ENCODE measurements at places on chromosomes 7 and 10. TPM values are rescaled to one million over a fixed set of nuclear protein-coding genes. Genes with fewer than 3 reads are reported as not detected.
A peak's percentile ranks its signal among the peaks of the same experiment; 100 is the strongest.

DNA sequence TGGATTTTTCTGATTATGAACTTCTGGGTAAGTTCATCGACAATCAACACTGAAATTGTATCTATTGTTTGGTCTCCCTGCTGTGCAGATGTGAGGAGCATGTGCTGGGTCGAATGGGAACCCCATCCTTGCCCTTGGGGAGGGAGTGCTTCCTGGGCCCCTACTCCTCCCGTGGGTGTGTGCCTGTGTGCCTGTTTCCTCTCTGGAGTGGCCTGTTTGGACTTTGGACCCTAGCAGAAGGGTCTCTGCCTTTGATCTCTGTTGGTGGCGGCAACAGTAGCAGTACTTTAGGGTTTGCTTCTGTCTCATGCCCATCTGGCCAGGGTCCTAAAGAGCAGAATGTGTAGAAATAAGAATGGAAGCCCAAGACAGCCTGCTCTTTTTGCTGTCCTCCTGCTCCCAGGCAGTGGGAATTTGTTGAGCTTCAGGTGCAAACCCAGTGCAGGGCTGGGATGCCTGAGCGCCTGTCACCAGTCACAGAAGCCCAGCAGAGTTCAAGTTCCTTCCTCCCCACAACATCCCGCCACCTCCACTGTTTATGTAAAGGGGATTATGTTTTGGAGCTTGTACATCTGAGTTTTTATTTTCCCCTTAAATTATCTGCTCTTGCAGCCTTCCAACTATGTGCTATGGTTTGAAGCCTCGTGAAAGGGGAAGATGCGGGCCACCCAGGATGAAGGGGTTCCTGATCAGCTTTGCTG, 1.5 kb upstream of the TACR2 start:
- no peaks in the 10 kb centered on the region for H3K27me3 ChIP-seq
- no peaks in the 10 kb centered on the region for H3K36me3 ChIP-seq
- peak overlapping the region; percentile 15 for H3K27ac ChIP-seq

DNA sequence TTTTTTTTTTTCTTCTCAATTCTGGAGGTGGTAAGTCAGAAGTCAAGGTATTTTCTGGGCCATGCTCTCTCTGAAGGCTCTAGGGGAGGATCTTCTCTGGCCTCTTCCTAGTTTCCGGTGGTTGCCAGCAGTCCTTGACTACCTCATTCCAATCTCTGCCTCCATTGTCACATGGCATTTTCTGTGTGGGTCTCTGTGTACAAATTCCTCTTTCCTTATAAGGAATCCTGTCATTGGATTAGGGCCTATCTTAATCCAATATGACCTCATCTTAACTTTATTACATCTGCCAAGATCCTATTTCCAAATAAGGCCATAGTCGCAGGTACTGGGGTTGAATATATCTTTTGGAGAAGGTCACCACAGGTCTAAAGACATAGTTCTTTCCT, 129.3 kb upstream of the PRR15 start:
- H3K27me3 ChIP-seq = no peaks in the 10 kb centered on the region
- no peak overlapping the region for H3K4me3 ChIP-seq

DNA sequence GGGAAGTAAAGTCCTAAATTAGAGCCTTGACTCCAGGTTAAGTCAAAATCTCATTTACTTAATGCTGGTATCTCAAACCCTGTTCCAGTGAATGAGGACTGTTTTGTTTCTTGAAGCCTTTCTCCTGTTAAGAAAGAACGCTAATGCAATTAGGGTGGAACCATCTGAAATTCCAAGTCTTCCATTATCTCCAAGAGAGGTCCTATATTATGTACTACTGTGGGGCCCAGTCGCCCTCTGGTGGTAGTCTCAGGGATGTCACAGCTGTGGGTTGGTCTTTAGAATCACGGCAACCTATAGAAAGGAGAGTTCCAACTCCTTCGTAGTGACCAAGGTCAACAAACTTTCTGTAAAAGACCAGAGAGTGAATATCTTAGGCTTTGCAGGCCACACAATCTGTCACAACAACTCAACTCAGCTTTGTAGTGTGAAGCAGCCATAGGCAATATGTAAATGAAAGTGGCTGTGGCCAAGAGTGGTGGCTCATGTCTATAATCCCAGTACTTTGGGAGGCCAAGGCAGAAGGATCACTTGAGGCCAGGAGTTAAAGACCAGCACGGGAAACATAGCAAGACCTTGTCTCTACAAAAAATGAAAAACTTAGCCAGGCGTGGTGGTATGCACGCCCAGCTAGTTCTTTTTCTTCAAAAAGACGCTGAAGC, 9.3 kb downstream of the RPP38 start:
- no peak overlapping the region for H3K4me3 ChIP-seq
- DNase-seq = peak; percentile 2
- no peaks in the 10 kb centered on the region for H3K27me3 ChIP-seq

GRCh38 chr7:15399441-15399840, 162.4 kb downstream of the AGMO start:
- H3K27ac ChIP-seq = no peak overlapping the region
- no peak for DNase-seq
- no peaks in the 10 kb centered on the region for H3K27me3 ChIP-seq
- H3K4me3 ChIP-seq = no peak overlapping the region
- H3K4me1 ChIP-seq = no peaks in the 10 kb centered on the region

- no peak for DNase-seq
- H3K4me3 ChIP-seq = no peak overlapping the region
- no peaks in the 10 kb centered on the region for H3K4me1 ChIP-seq
- no peak overlapping the region for H3K27ac ChIP-seq
- H3K36me3 ChIP-seq = no peaks in the 10 kb centered on the region
Observed at GRCh38 chr7:94048755-94049154, 44.6 kb upstream of the BET1 start.

- H3K27ac ChIP-seq = no peak overlapping the region
- H3K36me3 ChIP-seq = no peaks in the 10 kb centered on the region
- peaks cover 4% of the 10 kb centered on the region for H3K4me1 ChIP-seq
- no peak for DNase-seq
- H3K27me3 ChIP-seq = no peaks in the 10 kb centered on the region
Observed at GRCh38 chr10:104197364-104197763, 34.8 kb downstream of the CFAP43 start.

DNA sequence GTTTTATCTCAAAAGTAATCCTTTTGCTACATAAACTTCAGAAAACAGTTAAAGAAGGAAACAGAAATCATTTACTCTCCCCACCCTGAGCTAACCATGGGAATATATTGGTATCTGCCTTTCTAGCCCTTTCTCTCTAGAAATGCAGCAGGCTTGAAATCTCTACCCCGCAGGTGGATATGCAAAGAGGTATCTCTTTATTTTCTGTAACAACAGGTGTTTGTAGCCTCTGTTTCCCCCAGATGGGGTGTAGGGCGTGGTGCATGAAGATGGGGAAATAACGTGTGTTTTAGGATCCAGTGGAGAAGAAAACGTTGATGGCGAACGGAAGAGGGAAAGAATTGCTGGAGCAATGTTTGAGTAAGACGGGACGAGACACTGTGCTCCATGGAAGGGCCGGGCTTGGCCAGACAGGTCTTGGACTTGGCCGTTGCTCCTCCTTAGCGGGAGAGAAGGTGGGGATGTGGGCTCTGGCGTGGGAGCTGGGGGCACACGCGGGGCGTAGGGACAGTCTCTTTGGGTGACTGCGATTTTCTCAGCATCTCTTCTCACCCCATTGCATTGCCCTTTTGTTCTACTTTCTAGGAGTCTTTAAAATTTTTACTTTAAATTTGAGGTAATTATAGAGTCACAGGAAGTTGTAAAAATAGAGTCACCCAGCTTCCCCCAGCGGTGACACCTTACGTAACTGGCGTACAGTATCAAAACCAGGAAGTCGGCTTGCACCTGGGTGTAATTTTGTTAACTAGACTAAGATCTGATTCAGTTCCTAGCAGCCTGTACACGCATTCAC, 82.9 kb downstream of the ELFN1 start:
- H3K27me3 ChIP-seq = no peaks in the 10 kb centered on the region
- H3K36me3 ChIP-seq = no peaks in the 10 kb centered on the region
- no peak for DNase-seq
- no peak overlapping the region for H3K27ac ChIP-seq
- H3K4me3 ChIP-seq = no peak overlapping the region
- no peaks in the 10 kb centered on the region for H3K4me1 ChIP-seq

- H3K27ac ChIP-seq = no peak overlapping the region
- H3K36me3 ChIP-seq = no peaks in the 10 kb centered on the region
- no peaks in the 10 kb centered on the region for H3K27me3 ChIP-seq
- H3K4me1 ChIP-seq = no peaks in the 10 kb centered on the region
- H3K4me3 ChIP-seq = no peak overlapping the region
Observed at GRCh38 chr10:1684991-1685390, 52.3 kb downstream of the ADARB2 start.

GRCh38 chr7:132135746-132136385, 440.4 kb downstream of the PLXNA4 start:
- peaks cover 91% of the 10 kb centered on the region for H3K27me3 ChIP-seq
- no peaks in the 10 kb centered on the region for H3K36me3 ChIP-seq
- no peak for DNase-seq
- H3K4me1 ChIP-seq = no peaks in the 10 kb centered on the region
- no peak overlapping the region for H3K4me3 ChIP-seq
- no peak overlapping the region for H3K27ac ChIP-seq

DNA sequence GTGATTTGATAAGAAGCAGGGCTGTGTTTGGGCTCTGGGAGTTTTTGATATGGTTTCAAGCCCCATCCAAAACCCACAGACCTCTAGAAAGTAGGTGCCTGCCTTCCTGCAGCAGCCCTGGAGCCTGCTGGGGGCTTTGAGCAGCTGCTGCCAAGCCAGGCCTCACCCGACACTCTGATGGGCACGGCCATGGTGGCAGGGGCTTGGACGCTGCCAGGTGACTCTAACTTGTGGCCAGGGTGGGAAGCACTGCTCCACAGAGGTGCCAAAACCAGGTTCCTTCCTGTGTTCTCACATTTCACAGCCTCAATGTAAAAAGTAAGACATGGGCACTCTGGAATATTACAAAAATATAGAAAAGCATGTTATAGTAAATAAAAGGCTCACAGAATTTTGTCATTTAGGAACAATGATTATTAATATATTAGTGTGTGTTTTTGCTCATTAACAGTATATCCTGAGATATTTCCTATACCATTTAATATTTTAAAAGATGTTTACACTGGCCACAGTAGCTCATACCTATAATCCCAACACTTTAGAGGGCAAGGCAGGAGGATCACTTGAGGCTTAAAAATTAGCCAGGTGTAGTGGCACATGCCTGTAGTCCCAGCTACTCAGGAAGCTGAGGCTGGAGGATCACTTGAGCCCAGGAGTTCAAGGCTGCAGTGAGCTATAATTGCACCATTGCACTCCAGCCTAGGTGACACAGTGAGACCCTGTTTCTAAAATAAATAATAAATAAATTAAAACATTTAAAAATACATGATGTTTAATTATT, 95.1 kb downstream of the EGFR start:
- no peak overlapping the region for H3K27ac ChIP-seq
- DNase-seq = no peak
- no peaks in the 10 kb centered on the region for H3K27me3 ChIP-seq

- H3K27ac ChIP-seq = peak overlapping the region; percentile 67
- H3K4me3 ChIP-seq = no peak overlapping the region
- no peak for DNase-seq
- no peaks in the 10 kb centered on the region for H3K27me3 ChIP-seq
Observed at GRCh38 chr10:49053053-49053997, 62.0 kb downstream of the VSTM4 start.

GRCh38 chr10:98846787-98847186, 388.9 kb downstream of the HPSE2 start:
- H3K27ac ChIP-seq = no peak overlapping the region
- no peaks in the 10 kb centered on the region for H3K27me3 ChIP-seq
- no peaks in the 10 kb centered on the region for H3K4me1 ChIP-seq

GRCh38 chr10:75230600-75231038, 5.1 kb downstream of the COMTD1 start:
- H3K4me1 ChIP-seq = peaks cover 48% of the 10 kb centered on the region
- H3K4me3 ChIP-seq = no peak overlapping the region
- no peaks in the 10 kb centered on the region for H3K27me3 ChIP-seq
- peak overlapping the region; percentile 97 for H3K27ac ChIP-seq
- DNase-seq = peak; percentile 65

DNA sequence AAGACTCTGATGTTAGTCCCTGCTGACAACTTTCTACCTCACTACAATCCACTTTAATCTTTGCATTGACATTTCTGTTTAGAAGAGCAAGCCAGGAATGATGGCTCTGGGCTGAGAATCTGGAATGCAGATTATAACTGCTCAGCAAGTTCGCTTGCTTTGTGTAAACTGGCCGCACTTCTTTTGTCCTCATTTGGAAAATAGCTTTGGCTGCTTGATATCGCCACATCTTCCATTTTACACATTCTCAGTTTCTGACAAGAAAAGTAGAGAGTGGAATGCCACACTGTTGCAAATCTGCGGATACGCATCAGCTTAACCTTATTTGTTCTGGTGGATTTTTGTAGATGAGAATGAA, 429.8 kb downstream of the KCNMA1 start:
- no peaks in the 10 kb centered on the region for H3K27me3 ChIP-seq
- H3K4me1 ChIP-seq = no peaks in the 10 kb centered on the region
- H3K27ac ChIP-seq = peak overlapping the region; percentile 44
- H3K36me3 ChIP-seq = no peaks in the 10 kb centered on the region

DNA sequence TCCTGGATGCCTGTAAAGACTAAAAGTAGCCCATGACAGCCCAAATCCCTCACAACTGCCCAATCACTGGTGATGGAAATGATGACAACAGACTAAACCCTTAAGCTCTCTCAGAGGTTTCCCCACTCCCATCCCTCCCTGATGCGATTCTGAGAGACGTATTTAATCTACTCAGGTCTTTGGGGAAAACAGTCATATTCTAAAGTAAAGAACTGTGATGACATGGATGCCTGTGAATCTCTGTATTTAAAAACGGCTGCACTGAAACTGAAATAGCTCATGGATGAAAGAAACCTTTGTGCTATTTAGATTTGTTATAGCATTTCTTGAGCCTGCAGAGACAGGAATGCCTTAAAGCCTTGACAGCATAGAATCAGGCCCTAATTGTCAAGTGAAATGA, 28.5 kb downstream of the VPS41 start:
- H3K4me3 ChIP-seq = no peak overlapping the region
- H3K27me3 ChIP-seq = no peaks in the 10 kb centered on the region
- H3K27ac ChIP-seq = no peak overlapping the region
- no peaks in the 10 kb centered on the region for H3K36me3 ChIP-seq
- H3K4me1 ChIP-seq = no peaks in the 10 kb centered on the region

The LBX1 gene
- total RNA-seq = not detected

The GRID1 gene
- total RNA-seq = 0.03 TPM

The CDC14C gene
- not detected for total RNA-seq

The SOSTDC1 gene
- 2.8 TPM for total RNA-seq

The CYP3A4 gene
- total RNA-seq = not detected

The FRMD4A gene
- total RNA-seq = 9.4 TPM

The KDM7A gene
- total RNA-seq = 11.5 TPM

The DYNC1I1 gene
- total RNA-seq = 8.0 TPM

The MYH16 gene
- total RNA-seq = not detected

The SLC35B4 gene
- 7.2 TPM for total RNA-seq

The OR13A1 gene
- 0.21 TPM for total RNA-seq

The TCAF2 gene
- total RNA-seq = 15.3 TPM
